ENCODE measurements at places on chromosomes 12 and 14.

- DNase-seq: no peak
Measured at GRCh38 chr14:22646570-22647254, 2.6 kb upstream of the OR6J1 start.

DNA sequence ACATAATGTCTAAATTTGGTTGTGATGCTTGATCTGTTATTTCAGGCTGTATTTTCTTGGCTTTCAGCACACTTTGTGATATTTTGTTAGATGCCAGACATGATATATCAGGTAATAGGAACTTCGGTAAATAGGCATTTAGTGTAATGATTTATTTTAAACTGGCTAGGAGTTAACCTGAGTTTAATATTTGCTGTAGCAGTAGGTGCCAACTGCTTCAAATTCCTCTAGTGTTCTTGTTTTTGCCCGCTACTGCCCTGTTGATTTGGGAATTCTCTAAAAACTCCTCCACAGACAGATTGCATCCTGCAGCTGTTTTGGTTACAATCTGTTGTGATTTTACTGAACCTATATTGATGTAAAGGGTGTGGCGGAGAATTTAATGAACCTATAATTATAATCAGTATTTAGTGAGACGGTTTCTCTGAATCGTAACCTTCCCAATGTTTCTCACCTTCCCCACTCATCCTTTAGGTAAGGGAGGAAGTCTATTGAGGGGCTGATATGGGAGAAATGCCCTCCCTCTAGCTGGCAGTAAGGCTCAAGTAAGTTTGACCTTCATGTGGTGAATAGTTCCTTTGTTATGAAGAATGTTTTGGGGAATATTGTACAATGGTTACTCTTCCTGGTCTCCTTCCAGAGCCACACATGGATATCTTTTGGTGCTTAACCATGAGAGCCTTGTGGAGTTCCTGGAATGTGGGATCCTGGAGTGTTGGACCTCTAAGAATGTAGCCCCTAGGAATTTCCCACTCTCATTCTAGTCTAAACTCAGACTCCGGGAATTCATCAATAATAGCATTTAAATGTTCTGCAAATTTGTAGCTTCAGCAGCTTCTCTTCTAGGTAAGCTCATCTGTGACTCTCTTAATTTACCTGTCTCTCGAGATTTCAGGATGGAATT is 634.1 kb downstream of the FSCB start:
- DNase-seq: no peak

DNA sequence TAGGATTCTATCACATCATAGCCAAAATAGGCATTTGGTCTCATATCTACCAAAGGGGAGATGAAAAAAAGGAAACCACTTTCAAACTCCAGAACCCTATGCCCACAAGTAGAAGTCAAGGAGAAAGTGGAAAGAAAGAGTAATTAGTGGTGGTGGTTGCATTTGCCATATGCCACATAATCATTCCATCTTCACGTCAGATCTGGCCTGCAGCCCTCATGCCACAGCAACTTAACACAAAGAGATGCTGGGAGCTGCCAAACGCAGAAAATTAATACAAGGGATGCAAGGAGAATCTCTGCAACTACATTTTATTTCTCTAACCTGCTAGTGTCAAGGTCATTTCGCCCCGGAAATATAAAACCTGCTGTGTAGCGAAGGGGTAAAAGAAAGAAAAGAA is 148.6 kb upstream of the FOXN3 start:
- no peak for DNase-seq

- no peak for DNase-seq
Measured at GRCh38 chr12:97716356-97716755, 253.8 kb downstream of the RMST start.

Data from cortex of kidney (tissue), 1 donor.